ENCODE measurements at places on chromosomes 2 and 18.
A peak's percentile ranks its signal among the peaks of the same experiment; 100 is the strongest.

DNA sequence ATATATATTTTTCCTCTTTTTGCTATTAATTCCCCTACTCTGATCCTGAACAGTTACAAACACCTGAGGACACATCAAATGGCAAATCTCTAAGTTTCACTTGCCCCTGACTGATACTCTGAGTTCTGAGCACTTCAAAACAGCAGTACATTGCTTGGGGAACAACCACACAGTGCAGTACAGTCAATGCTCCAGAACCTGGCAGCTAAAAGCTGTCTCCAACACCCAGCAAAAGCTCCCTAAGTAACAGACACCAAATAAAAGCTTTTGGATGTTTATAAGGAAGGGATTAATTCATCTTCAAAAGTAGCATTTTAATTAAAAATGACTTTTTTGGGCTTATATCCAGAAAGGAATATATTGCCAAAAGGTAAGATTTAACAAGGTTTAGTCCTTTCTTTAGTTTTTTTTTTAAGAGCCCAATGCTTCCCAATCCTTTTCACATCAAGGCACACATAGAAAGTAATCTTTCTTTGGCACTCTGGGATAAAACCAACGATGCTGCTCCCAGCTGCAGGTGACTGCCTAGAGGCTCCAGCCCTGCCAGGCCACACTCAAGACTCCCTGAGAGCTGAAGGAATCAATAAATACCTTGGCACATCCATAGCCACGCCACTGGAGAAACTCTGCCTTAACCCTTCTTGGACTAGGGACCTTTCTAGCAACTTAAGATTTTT lies 164.9 kb upstream of the ZFP36L2 start:
- no peak for DNase-seq

DNA sequence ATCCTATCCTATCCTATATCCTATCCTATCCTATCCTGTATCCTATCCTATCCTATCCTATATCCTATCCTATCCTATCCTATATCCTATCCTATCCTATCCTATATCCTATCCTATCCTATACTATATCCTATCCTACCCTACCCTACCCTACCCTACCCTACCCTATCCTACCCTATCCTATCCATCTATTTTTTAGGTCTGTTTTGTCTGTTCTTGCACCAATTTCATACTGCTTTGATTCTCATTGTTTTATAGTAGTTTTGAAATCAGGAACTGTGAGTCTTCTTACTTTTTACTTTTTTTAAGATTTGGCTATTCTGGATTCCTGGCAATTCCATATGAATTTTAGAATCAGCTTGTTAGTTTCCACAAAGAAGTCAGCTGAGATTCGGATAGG lies 118.5 kb downstream of the TGFA start:
- DNase-seq: no peak

GRCh38 chr2:101296371-101296770 lies 12.1 kb downstream of the RNF149 start:
- no peak for DNase-seq

GRCh38 chr18:51010218-51010617 lies 19.8 kb upstream of the SMAD4 start:
- no peak for DNase-seq

DNA sequence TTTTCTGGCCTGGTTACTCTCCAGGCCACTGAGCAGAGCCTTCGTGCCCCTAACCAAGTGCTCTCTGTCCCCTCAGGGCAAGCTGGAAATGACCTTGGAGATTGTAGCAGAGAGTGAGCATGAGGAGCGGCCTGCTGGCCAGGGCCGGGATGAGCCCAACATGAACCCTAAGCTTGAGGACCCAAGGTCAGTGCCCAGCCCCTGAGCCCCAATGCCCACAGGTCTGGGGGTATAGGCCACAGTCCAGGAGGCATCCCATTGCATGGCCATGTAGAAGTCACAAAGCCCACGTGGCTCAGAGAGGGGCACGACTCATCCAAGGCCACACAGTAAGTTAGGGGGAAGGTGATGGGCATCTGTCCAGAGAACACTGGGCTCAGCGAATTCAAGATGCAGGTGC lies 227.6 kb downstream of the DYSF start:
- DNase-seq: no peak

DNA sequence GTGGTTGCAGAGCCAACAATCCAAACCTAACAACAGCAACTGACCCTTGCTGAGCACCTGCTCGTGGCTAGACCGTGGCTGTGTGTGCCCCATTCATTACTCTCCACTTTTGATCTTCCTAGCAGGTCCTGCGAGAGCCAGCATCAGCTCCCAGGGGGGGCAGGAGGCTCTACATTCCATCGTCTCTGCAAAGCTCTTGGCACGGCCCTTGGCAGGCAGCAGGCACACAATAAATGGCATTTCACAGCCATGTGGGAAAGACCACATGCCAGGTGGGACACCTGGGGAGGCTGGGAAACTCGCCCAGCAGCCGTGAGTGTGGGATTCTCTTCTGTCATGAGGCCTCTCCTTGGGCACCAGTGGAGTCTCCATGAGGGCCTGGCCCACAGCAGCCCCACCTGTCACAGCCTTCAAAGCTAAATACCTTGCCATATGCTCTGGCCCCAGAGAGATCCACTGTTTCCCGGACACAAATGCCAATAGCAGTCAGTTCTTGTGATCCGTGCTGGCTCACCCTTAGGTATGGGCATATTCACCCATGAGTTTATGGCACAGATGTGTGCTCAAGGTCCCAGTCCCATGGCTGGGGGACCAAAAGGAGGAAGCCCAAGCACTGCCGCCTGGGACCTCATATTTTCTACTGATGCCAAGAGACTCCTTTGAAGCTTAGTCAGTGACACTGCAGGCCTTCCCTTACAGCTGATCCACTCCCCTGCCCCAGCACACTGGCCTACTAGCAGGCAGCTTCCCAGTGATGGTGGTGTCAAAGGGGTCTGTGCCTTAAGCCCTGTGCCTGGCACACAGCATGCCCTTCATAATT lies 6.8 kb upstream of the TEX51 start:
- no peak for DNase-seq

GRCh38 chr18:36352384-36352783 lies 54.9 kb downstream of the FHOD3 start:
- no peak for DNase-seq

DNA sequence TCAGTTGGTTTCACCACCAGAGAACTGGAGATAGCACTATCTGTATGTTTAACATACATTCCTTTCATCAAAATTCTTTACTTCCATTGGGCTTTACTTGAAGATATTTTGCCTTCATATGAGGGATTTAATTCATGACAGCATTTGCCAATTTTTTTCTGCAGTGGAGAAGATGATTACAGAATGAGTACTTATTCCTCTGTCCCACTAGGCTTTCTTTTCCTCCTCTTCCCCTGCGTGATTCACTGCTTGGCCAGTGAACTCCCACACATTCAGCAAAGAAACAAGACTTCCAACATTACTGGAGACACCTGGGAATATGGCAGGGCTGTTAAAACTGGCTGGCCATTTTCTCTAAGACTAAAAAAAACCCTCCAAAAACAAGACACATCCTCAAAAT lies 425.8 kb upstream of the KCNH7 start:
- DNase-seq: no peak

DNA sequence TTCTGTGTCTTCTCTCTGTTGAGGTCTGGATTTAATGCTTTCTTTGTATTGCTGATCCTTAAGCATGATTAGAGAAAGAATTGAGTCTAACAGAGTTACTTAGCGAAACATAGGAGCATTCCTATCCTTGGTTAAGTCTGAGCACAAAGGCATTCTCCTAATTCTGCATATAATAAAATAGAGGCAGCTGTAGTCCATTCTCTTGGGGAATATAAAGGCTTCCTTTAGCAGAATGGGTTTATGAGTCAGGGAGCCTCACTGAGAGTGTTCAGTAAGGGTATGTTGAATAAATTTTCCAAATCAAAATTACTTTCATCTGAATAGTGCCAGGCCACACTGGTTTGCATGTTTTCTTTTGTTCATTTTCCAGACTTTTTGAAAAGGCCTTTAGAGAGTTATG lies 101.5 kb downstream of the GALNT1 start:
- DNase-seq: no peak

DNA sequence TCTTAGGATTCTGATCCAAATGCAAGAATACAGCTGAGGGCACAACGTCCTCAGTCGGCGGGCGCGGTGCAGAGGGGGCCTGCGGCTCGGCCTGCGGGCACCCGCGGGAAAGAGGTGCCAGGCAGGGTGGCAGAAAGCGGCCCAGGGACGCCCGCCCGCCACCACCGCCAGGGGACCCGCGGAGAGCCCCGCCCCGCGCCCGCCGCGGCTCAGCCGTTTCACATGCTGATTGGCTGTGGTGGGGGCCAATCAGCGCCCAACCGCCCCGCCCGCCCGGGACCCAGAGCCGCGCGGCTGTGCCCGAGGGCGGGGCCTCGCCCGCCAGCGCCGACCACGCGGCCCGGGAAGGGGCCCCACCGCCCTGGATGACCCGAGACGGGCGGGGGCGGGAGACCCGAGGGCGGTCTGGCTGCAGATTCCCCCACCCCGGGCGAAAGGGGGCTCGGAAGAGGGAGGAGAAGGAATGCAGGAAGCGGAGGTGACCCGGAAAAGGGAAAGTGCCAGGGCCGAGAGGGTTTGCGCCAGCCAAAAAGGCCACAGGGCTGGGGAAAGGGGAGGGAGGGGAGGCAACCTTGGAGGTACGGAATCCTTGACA lies 8.0 kb downstream of the IRS1 start:
- peak; percentile 92 for DNase-seq

- no peak for DNase-seq
Measured at GRCh38 chr18:48098007-48098406, 167.5 kb upstream of the SMAD2 start.

DNA sequence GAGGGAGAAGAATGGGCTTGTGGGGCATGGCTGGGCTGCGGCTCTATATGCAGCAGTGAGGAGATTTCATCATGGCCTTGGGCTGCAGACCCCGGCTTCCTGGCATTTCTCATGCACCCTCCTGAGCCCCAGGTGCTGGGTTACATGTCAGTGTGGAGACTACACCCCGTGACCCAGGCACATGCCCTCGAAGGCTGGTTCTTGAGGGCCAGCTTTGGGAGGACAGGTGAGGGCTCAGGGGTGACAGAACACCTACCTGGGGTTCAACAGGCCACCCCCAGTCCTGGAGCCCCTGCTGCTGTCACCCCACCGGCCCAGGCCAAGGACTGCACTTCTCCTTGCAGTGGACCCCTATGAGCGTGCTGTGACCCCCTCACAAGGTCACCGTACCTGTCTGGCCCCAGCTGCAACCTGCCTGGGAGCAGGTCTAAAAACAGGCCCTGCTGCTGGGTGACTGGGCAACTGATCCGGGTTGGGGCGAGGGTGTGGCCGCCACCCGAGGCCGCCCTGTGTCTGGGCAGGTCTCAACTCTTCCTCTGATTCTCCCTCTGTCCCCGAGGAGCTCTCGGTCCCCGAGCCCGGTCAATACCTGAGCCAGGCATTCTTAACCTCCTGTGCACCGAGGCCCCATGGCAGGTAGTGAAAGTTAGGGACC lies 94.8 kb upstream of the OTOS start:
- no peak for DNase-seq

- no peak for DNase-seq
Measured at GRCh38 chr2:173079973-173080860, 4.6 kb downstream of the MAP3K20 start.

GRCh38 chr2:217680381-217680780 lies 322.4 kb downstream of the TNS1 start:
- DNase-seq: no peak

DNA sequence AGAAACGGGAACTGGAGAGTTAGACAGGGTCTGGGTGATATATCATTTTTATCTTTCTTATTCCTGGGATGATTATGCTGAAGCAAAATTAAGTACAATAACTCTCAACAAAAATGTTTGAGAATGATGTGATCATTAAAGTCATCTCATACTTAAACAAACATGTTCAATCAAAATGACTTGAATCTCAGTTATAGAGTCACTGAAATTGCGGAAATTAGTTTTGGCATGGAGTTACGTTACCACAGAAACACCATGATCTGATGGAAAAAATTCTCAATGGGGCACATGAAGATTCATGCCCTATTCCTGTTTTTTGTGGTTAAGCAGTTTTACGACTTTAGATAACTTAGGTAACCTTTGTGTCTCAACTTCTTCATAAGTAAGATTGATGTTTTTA lies 757.7 kb downstream of the EPHA4 start:
- no peak for DNase-seq

- DNase-seq: no peak
Measured at GRCh38 chr2:220159738-220160137, 532.3 kb downstream of the SLC4A3 start.

DNA sequence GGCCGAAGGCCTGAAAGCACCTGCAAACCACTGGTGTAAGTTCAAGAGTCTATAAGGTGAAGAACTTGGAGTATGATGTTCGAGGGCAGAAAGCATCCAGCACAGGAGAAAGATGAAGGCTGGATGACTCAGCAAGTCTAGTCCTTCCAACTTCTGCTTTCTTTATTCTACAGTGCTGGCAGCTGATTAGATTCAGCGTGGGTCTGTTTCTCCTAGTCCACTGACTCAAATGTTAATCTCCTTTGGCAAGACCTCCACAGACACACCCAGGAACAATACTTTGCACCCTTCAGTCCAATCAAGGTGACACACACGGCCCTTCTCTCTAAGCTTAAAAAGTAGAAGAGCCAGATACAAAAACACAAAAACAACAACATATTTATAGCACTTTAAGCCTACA lies 43.4 kb downstream of the NMS start:
- DNase-seq: no peak

- DNase-seq: no peak
Measured at GRCh38 chr2:32683520-32684086, 55.8 kb downstream of the TTC27 start.

DNA sequence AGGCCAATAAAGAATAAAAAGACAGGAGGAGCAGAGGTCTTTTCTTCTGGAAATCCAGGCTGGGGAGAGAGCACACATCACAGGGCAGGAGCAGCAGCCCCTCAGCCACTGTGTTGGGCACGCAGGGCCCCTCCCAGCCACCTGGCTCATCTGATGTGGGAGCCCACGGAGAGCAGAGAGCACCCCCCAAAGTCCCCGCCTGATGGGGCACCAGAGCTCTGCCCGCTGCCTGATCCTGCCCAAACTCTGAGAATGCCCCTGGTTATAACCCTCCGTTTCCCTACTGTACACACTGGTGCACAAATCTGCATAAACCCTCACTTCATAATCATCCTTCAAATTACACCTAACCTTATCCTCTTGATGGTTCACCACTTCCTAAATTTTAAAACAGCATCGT lies 111.3 kb downstream of the HDAC4 start:
- DNase-seq: no peak

DNA sequence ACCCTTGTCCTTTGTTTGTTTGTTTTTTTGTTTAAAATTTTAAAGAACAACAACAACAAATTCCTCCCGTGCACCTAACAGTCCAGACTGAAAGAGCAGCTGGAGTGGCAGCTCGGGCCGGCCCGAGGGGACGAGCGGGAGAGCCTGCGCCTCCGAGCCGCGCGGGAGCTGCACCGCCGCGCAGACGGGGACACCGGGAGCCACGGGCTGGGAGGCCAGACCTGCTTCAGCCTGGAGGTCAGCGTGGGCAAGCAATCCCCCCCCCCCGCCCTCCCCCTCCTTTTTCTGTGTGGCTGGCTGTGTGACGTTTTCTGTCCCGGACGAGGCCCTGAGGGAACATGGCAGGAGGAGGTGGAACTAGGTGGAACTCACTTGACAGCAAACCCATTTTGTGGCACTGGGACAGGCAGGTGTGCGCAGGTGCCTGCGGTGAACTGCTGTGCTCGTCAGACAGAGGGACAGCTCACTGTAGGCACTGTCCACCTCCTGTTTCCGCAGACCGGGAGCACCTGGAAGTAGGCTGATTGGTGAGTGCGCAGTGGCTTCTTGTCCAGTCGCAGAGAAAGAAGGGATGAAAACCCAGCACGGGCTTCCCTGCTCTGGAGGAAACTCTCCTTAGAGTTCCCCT lies 80.6 kb downstream of the MTCL1 start:
- DNase-seq: no peak
